SW 1271 (cell line): ENCODE measurements at places on chromosomes 6 and 20.
A peak's percentile ranks its signal among the peaks of the same experiment; 100 is the strongest.

GRCh38 chr6:33579828-33580714 lies at the start of gene BAK1:
Gene BAK1, minus strand, starts transcription at chr6:33580276. Its CDS starts 2,672 bp downstream, at chr6:33577604.
- peak; percentile 79 for DNase-seq

DNA sequence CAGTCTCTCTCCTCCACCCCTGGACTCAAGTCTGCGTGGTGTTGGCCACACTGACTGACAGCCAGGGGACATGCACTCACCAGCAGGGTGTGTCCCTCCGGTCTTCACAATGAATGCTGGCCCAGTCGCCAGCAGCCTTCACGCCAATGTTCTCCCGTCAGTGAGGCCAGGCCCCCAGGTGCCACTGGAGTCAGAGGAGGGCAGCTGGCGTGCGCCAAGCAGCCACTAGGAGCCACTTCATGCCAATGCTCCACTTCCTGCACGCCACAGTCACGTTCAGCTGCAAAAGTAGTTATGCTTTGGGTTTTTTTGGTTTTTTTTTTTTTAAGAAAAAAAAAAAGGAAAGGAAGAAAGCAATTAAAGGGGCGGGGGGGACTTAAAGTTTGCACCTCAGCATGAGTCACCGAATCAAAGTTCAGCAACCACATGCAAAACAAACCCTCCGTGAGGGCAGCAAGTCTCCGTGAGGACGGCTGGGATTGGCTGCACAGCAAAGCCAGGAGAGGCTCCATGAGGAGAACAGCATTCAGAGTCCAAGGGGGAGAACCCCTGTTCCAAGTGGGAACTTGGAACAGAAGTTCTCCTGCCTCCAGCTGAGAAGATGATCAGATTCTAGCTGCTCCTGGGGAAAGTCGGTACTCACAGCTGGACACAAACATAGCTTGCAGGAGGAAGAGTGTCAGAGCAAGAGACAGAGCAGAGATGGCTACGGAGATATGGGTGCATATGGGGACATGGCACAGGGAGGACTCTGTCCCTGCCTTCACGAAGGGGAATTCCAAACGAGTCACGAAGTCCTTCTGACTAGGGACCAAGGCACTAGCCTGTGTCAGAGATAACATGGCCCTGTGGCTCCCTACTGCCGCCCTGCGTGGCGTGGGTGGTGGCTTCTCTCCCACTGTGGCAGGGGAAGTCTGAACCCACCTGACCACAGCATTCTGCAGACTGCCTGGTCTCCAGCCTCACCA lies at the start of gene ZC3H12D:
Gene ZC3H12D (minus strand): TSS at position 282 of the 968 bp plus-strand sequence. CDS start 10,471 bp downstream, outside the sequence.
- DNase-seq, result no peak

DNA sequence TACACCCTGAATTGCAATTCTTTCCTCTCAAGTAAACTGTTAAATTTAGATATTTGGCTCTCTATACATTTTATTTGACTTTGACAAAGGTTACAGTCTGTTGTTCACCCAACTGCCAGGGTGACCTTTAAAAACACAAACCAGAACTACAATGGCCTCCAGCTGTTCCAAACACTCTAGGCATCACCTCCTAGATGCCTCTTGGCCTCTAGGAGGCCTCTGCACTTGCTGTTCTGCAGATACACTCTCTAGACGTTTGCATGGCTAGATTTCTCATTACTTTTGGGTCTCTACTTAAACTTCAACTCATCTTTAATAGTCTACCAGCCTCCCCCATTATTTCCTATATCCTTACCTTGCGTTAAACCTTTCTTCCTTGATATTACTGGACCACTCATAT lies 102.8 kb upstream of the BEND3 start:
- no peak for DNase-seq

- no peak for DNase-seq
Observed at GRCh38 chr6:15355683-15356099, 109.8 kb downstream of the JARID2 start.

DNA sequence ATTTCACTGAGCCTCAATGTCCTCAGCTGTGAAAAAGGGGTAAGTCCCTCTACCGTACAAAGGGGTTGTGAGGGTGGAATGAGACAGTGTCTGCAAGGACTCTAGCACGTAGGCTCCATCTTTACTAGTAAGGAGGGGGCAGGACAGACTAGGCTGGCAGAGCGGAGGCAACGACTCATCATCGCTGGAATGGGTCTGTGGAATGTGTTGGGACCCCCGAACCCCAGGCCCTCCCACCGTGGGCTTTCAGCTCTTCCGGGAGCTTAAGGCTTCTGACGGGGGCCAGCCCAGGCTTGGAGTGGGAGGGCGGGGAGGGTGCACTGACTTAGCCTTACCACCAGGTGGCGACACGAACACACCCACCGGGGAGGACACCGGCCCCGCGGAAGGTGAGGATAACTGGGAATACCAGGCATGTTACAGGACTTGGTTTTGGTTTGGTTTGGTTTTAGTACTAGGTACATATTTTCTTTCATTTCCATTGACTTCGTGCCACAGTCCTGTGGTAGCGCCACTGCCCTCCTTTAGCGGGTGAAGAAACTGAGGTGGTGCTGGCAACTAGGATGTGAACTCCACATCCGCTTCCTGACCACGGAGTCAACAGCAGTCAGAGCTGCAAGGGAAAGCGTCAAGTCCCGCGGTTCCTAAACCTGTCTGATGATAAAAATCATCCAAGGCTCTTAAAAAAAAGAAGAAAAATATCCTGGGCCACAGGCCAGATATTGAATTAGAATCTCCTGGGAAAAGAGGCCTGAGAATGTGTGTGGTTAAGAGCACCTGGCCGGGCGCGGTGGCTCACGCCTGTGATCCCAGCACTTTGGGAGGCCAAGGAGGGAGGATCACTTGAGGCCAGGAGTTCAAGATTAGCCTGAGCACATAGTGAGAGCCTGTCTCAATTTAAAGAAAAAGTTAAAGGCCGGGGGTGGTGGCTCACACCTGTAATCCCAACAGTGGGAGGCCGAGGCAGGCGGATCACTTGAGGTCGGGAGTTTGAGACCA lies 10.3 kb upstream of the TULP1 start:
- DNase-seq, result peak; percentile 9

- no peak for DNase-seq
Observed at GRCh38 chr6:143733510-143733909, 55.7 kb downstream of the PHACTR2 start.

- peak; percentile 54 for DNase-seq
Observed at GRCh38 chr20:41428285-41428684, 61.7 kb upstream of the EMILIN3 start.
